ENCODE measurements at places on chromosomes 1 and 21.

- DNase-seq, result no peak
Measured at GRCh38 chr1:233844692-233845091, 59.8 kb upstream of the SLC35F3 start.

DNA sequence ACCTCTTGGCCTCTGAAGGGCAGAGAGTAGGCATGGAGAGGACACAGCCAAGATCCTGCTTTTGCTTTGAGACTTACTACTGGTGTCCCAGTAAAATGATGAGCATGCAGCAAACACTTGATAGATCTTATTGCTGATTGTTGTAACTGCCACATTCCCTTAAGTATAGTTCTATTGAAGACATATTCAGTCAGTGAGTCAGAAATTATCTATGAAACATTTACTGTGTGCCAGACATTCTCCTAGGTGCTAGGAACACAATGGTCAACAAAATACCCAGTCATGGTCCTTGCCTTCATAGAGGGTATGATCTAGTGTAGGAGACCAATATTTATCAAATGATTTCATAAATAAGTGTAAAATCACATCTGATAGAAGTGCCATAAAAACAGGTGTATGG, 13.6 kb downstream of the STYXL2 start:
- DNase-seq, result no peak

DNA sequence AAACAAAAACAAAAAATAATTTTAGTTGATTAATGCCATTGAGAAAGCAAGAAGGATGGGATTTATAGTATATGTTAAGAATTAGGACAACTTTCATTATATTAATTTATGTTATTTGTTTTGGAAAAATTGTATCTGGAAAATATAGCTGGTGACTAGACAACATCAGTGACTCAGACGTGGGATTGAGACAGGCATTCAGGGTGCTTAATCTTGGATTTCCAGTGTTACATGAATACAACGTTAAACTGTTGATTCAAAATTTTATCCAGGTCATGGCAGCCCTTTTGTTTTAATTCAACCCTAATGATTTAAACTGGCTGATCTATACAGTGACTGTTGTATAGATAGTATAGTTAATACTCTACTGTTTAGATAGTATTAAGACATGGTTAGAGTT, 827.1 kb upstream of the B3GALT2 start:
- DNase-seq, result no peak

DNA sequence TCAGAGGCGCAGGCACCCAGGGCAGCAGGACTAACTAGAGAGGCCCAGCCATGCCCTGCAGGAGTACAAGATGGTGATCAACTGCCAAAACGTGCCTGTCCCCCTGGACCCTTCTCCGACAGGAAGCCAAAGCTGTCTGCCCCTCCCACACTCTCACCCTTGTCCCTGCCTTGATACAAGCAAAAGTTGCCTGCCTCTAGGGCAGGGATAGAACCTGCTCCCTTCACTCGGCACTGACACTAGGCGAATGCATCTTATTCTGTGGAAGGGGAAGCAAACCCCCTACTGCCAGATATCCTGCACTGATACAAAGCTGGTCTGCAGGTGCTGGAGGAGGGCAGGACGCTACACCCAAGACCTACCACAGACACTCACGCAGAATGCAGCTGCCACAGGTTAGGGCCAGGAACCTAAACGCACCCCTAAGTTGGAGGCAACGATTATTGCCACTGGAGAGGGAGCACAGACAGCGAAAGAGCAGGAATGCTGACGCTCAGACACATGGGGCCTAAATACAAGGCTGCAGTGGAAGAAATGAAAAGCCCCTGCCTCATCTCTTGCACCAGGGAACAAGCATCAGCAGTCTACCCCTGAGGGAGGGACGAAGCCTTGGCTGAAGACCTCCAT, 3.7 kb downstream of the TARBP1 start:
- no peak for DNase-seq

DNA sequence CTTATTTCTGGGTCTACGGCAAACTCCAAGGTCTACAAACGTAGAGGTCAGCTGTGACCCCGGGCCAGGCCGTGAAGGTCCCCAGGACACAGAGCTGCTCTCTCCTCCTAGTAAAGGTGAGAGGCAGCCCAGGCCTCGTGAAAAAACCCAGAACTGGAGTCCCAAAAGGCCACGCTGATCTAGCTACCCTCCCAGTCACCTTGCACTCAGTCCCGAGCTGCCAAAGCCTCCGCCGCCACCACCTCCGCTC, 125 bp downstream of the ATP5PF start:
- no peak for DNase-seq

DNA sequence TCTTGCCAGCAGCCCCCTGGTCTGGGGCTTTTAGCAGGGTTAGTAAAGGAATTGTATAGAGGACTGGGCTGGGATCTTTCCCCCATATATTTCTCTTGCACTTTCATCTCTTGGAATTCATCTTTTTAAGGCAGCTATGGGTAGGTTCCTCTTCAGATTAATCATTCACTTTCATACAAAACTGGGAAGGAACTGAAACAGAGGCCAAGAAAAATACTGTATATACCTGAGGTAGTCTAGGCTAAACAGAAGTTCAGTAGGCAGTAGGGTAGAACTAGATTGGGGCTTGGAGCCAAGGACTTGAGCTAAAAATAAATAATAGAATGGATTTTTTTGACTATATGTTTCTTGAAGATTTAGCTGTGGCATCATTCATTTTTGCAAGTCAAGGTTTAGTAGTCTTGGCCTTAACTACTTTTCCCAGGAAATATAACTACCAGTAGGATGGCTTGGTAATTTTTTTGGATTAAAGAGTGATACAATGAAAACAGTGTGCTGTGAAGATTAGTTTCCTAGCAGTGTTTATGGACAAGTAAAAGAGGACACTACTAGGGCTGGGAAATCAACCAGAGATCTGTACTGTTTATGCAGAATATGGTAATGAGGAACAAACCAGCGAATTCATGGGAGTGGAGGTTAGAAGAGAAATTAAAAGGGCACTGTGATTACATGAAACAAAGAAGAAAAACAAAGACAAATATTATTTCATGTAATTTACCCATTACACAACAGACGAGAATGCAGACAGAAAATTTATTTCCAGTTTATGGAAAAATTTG, 50.9 kb upstream of the PTGS2 start:
- no peak for DNase-seq

DNA sequence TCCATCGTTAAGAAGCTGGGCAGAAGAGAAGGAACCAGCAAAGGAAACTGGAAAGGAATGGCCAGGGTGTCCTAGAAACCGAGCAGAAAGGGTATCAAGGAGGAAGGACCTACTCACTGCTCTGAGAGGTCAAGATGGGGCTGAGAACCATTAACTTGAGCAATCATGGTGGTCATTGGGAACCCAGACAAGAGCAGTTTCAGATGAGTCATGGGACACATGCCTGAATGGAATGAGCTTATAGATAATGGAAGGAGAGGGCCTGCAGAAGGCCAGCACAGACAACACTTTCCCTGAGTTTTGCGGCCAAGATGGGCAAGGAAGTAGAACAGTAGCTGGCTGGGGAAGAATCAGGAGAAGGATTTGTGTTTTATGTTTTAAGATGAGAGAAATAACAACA, 383.2 kb downstream of the KIF26B start:
- DNase-seq, result no peak

DNA sequence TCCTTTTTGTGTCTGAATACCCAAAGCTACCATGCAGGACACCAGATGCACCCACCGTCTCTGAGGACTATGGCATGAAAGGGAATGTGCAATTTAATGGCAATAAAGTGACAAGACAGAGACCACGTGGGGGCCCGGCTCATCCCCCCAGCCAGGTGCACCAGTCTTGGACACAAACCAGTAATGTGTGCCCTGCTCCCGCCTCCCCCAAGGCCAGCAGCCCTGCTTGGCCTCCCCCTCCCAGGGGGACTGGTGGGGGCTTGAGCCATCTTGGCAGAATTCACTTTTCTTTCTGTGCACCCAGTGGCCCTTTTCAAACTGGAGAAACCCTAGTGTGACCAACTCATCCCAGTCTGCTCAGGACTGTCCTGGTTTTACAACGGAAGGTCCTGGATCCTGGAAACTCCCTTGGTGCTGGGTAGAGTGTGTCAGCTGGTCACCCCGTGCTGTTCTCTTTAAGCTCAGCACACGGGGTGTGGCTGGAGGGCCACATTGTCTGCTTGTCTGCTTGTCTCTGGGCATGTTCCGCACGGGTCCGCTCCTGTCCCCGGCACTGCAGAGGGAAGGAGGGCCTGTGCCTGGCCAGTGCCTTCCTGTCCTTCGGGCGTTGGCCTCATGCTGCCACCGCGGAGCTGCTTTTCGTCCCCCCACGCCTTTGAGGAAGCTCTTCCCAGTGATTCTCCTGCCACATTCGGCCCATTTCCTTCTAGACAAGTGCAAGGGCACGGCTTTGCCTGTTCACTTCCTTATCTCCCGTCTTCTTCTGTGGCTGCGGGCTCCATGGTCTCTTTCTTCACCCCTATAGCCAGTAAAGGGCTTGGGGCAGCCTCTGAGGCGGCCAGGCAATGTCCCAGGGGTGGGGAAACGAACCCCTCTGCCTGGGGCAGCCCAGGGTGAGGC, 45.8 kb upstream of the TTC34 start:
- DNase-seq, result no peak

- DNase-seq, result peak; percentile 84
Measured at GRCh38 chr1:5917281-5917590, 75.0 kb downstream of the NPHP4 start.

DNA sequence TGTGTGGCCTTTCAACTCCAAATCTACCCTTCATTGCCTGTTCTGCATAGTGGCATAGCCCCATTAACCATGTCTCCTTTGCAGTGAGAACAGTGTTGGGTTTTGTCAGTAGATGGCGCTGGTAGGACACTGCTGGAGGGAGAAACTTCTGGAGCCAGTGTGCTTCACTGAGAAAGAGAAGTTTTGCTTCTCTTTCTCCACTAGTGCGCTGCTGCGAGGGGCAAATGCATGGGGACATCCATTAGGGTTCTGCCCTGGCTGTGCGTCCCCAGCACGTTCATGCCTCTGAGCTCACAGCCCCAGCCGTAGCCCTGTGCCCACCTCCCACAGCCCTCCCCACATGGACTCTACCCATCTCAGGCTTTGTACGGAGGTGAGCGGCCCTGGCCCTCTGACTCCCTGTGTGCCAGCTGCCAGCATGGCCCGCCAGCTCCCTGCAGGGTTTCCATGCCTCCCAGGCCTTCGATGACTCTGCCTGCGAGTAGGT, 53.1 kb downstream of the RIMS3 start:
- DNase-seq, result peak; percentile 60

- DNase-seq, result peak; percentile 92
Measured at GRCh38 chr1:206513312-206514111, 6.2 kb downstream of the RASSF5 start.

DNA sequence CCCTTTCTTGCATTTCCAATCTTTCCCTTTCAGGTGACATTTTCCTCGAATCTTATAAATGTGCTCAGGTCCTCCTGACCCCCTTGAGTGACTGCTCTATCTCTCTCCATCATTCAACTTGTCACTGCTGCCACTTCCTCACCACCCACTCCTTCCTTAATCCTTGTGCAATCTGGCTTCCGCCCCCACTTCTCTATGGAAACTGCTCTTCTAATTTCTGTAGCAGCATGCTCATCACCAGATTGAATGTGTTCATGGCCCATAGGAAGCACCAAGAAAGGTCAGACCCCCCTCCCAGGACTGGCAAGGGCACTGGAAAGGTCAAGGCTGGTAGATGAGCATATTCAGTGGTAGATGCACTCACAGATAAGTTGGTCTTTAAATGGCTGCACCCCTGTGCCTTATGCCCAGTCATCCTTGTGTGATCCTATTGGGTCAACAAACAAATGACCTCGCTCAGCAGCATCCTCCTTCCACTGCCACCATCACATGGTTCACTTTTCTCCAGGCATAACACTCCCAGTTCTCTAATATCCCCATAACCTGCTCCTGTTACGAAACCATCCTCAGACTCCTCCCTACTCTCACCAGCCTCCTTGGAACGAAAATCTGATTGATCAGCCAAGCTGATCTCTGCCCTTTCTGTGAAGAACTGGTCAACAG, 288.5 kb upstream of the POU3F1 start:
- no peak for DNase-seq

DNA sequence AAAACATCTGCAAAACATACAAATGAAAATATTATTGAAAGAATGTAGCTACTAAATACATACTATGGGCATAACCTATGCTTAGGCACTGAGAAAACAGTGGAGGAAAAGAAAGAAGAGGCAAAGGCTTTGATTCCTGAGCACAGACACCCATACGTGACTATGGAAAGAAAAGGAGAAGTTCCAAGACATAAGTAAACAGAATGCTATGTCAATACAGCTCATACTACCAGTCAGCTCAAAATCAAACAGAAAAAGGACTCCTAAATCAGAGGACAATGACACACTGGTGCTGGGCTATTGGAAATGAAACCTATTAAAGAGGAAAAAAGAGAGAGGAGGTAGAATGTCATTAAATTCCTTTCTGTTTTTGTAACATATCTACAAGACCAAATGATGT, 225.4 kb downstream of the SMYD3 start:
- no peak for DNase-seq

DNA sequence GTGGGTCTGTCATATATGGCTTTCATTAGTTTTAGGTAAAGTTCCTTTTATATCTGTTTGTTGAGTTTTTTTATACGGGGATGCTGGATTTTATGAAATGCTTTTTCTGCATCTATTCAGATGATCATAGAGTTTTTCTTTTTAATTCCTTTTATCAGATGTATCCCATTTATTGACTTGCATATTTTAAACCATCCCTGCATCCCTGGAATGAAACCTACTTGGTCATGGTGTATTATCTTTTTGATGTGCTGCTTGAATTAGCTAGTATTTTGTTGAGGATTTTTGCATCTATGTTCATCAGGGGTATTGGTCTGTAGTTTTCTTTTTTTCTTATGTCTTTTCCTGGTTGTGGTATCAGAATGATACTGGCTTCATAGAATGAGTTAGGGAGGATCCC, 118.0 kb downstream of the NME7 start:
- no peak for DNase-seq

- peak; percentile 60 for DNase-seq
Measured at GRCh38 chr1:50940291-50940690, 19.8 kb downstream of the FAF1 start.

- no peak for DNase-seq
Measured at GRCh38 chr1:36350659-36351226, 27.3 kb upstream of the EVA1B start.

GRCh38 chr1:85090225-85090624, 41.9 kb upstream of the MCOLN3 start:
- DNase-seq, result no peak

DNA sequence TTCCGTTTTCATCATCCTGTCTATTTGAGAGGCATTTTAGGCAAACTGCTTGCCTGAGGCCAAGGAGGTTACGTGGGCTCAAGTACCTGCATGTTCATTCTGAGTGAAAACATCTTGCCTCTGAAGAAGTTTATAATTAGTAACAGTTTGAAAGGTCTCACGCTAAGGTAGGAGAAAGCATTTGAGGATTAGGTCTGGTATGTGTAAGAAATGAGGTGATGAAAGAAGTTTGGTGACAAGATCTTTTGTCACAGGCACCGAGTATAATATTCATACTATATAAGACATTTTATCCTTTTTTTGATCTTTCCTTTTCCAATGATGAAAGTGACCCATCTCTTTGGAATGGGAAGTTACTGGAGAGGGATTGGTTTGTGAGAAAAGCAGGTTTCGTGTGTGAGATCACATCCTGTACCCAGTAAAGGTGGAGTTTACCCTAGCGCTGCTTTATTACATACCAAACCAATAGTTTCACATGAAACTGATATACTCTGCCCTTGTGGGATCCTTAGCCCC, 98.7 kb upstream of the PDC start:
- DNase-seq, result no peak

GRCh38 chr1:205782627-205783432, 7.5 kb upstream of the RAB29 start:
- no peak for DNase-seq

Measured in NCI-H2171 treated with DMSO at 0.1 percent for 48 hours (cell line).